ENCODE measurements at places on chromosomes 11 and 22. TPM values are rescaled to one million over a fixed set of nuclear protein-coding genes. Genes with fewer than 3 reads are reported as not detected.

The C22orf31 gene
- not detected for polyA plus RNA-seq

The GLYAT gene
- not detected for polyA plus RNA-seq

The SPI1 gene
- polyA plus RNA-seq = 1.3 TPM

The PRG3 gene
- polyA plus RNA-seq = not detected

The RCOR2 gene
- 41.0 TPM for polyA plus RNA-seq

The OR8A1 gene
- polyA plus RNA-seq = not detected

The OTOG gene
- polyA plus RNA-seq = 0.49 TPM

The PLA2G3 gene
- polyA plus RNA-seq = not detected

The ANKK1 gene
- not detected for polyA plus RNA-seq

The ARHGEF17 gene
- 33.5 TPM for polyA plus RNA-seq

The MFRP gene
- polyA plus RNA-seq = not detected

The BTBD10 gene
- polyA plus RNA-seq = 37.8 TPM

The HEPN1 gene
- polyA plus RNA-seq = not detected

The C11orf42 gene
- polyA plus RNA-seq = 0.15 TPM

The OR8G1 gene
- polyA plus RNA-seq = not detected

The PDE2A gene
- not detected for polyA plus RNA-seq

The LRRC32 gene
- polyA plus RNA-seq = 6.3 TPM

The PRRG4 gene
- polyA plus RNA-seq = not detected

The HOATZ gene
- not detected for polyA plus RNA-seq

The NPAS4 gene
- polyA plus RNA-seq = 1.5 TPM

The MOGAT2 gene
- polyA plus RNA-seq = not detected

The LMNTD2 gene
- polyA plus RNA-seq = 18.4 TPM

The PLEKHA7 gene
- 97.6 TPM for polyA plus RNA-seq

The PATE2 gene
- not detected for polyA plus RNA-seq

The GUCY1A2 gene
- 0.65 TPM for polyA plus RNA-seq

The TREH gene
- polyA plus RNA-seq = not detected

The ARL2 gene
- 246 TPM for polyA plus RNA-seq

The ADM2 gene
- polyA plus RNA-seq = 0.10 TPM

The OR8B4 gene
- not detected for polyA plus RNA-seq

The PHLDB1 gene
- 60.2 TPM for polyA plus RNA-seq

The OR52H1 gene
- 0.43 TPM for polyA plus RNA-seq

The AIFM3 gene
- polyA plus RNA-seq = 0.67 TPM

The HSPB2 gene
- polyA plus RNA-seq = 9.2 TPM

The CRYBA4 gene
- 0.34 TPM for polyA plus RNA-seq

Data from cardiac muscle cell (in vitro differentiated cells and primary cell).